ENCODE measurements at places on chromosomes 3 and 15.

DNA sequence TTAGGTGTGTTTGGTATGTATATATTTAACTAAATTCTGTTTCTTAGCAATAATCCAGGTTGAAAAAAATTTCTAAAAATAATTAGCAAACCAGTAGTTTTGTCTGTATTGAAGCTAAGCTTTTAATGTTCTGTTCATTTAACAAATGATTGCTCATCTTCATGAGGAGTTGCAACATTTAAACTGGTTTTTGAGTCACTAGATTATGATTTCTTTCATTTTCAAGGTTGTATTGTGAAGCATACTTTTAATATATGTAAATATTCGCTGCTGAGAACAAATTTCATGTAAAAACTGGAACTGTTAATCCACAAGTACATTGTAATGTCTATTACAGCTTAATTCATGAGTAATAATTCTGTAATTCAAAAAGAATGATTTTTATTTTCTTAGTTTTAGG lies 192.7 kb downstream of the MBNL1 start:
- no peak for DNase-seq

GRCh38 chr15:98121536-98121935 lies 161.0 kb downstream of the ARRDC4 start:
- DNase-seq, result no peak

DNA sequence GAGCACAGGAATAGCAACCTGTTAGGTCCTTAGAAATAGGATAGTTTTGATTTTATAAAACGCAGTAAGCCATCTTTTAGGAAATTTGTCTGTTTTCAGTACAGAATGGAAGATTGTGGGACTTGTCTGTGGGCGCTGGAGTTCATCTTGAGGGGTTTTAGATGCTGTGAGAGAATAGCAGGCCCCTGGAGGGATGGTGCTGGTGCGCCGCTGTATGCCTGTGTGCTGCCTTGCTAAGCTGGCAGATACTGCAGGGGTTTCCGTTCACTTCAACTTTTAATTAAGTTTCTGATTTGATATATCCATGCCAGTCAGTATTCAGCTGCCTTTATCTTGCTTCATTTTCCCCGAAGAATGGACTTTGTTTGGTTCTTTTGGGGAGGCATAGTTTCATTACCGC lies 4.2 kb downstream of the CACNA2D3 start:
- no peak for DNase-seq

DNA sequence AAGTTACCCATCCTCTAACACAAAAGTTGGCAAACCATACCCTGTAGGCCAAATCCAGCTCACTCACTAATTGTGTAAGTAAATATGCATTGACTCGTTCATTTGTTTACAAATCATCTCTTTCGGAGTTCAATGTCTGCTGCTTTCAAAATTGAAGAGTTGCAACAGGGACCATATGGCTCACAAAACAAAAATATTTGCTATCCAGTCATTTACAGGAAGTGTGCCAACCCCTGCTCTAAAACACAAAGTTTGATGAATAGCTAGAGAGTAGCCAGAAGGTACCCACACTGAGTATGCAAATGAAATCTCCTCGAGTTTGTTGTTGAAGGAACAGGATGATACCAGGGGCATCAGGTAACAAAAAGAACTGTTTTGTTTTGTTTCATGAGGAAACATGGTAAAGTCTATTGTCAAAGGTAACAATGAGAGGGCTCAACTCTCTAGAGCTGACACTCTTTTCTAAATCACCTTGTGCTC lies 236.2 kb upstream of the THBS1 start:
- DNase-seq, result no peak

DNA sequence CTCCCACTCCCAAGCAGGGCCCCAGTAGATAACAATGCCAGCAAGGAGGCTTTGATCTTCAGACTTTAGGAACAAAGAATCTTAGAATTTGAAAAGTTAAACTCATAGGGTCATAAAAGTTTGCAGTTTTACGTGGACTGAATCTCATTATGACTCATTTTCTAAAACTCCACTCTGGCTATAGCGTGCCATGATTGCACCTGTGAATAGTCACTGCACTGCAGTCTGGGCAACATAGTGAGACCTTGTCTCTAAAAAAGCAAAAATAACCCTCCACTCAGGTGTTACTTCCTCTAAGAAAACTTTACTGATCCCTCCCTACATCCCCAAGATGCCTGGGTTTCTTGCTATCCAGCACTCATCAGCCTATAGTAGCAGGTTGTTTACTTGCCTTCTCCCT lies 104.5 kb downstream of the IL20RB start:
- no peak for DNase-seq

DNA sequence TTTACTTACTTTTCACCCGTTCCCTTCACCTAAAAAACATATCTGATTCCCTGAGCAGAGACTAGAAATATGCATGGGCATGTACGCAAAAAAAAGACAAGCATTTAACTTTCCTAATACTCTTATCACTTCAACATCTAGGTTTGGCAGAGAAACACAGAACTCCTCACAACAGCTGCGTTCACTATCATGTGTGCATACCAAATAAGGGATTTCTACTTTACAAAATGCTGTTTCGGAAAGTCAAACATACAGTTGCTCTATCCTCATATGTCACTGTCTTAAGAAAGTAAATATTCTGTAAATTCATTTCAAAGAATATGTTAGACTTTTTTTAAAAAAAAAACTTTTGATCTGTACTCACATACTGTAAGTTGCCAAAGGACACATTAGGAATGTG lies 65.1 kb upstream of the CBLB start:
- DNase-seq, result no peak

- no peak for DNase-seq
Observed at GRCh38 chr15:64193971-64194370, 31.1 kb upstream of the PPIB start.

DNA sequence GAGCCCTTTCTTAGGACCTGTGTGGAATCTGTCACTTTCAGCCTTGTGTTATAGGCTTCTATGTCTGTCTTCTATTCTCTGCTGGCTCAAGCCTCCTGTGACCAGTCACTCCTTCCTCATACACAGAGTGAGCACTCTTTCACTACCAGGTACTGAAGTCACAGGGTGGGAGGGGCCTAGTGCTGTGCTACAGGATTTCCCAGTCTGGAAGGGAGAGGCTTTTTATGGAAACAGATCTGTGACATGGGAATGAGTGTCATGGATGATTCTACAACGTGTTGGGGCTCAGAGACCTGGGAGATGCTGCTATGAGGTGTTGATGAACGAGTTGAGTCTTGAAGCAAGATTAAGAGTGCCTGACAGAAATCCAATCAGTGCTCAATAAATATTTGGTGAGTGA lies 100.5 kb downstream of the PDCD6IP start:
- no peak for DNase-seq

- DNase-seq, result no peak
Observed at GRCh38 chr3:42497009-42497731, 5.3 kb upstream of the VIPR1 start.

- no peak for DNase-seq
Observed at GRCh38 chr3:27721717-27722564, at the start of gene EOMES. Gene EOMES, minus strand, starts transcription at chr3:27722323. Its CDS starts 29 bp downstream, at chr3:27722294.

DNA sequence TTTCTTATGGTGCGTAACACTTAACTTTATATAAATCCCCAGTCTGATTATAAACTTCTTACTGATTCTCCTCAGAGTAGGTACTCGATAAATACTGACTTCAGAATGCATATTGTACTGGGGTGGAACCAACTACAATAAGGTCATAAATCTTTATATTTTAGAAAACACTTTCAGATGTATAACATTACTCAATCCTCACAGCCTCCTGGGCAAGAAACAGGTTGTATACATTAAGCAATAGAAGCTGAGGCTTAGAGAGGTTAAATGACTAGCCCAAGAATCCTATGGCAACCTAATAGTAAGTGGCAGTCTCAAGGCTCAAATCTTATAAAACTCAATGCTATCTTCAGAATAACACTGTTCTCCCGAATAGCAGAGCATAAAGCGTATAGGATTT lies 9.1 kb downstream of the VPS13C start:
- DNase-seq, result no peak

DNA sequence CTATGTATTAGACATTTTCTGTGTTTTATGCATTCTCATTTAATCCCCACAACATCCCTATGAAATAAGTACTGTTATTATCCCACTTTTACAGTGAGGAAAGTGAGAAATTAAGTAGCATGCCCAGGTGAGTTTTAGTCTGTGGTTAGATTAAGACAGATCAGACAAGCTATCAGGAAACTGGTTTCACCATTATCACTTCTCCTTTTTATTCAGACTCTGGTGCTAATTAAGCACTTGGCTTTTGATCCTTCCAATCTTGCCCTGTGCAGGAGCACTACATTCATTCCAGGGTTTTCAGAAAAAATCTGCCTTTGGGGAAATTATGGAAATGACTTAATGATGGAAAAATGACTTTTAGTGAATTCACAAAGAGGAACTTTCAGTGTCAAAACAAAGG lies 115.2 kb downstream of the TMEM108 start:
- DNase-seq, result no peak

DNA sequence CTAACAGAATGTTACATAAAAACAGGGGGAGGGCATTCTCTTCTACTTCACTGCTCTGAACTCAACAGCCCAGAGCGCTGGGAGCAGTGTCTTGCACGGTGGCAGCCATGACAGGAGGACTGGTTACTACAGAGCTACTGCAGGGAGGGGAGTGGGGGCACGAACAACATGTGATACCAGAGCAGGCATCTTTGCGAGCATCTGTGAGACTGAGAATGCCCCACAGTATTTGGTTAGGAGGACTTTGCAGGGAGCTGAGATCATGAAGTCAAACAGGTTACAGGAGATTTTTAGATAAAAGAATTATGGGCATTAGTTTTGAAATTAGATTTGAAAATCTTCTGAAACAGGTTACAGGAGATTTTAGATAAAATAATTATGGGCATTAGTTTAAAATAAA lies 58.8 kb upstream of the GOLGA8B start:
- no peak for DNase-seq

DNA sequence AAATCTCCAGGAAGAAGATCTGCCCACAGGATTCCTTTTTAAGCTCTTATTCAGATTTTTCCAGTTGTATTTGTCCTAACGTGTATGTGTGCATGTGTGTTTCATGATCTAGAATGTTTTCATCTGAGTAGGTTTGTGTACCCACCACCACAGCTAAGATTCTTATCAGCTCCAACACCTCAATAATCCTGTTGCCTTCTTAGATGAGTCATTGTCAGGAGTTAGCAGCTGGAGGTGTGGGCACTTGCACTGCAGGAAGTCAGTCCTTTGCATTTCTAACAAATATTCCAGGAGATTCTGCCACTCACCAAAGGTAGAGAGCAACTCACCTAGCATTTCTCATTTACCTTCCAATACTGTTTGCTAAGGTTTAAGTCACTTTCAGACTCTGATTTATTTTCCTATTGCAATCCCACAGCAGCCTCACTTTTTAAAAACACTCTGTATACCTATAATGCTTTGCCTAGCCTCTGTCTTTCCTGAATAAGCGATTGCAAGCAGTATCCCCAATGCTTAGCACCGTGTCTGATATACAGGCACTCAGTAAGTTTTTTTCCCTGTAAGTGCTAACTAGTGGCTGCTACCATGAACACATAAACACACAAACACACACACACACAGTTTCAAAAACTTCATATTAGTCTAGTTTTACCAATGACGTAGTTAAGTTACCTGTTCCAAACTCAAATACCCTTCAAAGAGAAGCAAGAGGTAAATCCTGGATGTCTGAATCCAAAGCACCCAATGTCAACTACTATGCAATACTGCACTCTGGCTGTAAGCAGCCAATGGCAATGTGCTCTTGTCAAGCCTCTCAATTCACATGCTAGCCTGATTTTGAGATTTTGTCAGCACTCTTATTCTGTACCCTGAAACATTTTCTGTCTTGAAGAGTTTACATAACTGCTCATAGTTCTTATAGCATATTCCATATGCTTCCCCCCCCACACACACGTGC lies 713.5 kb upstream of the LMCD1 start:
- DNase-seq, result no peak

GRCh38 chr3:63656786-63657185 lies 4.3 kb downstream of the SNTN start:
- no peak for DNase-seq

GRCh38 chr3:65827076-65827475 lies 211.6 kb downstream of the MAGI1 start:
- no peak for DNase-seq

DNA sequence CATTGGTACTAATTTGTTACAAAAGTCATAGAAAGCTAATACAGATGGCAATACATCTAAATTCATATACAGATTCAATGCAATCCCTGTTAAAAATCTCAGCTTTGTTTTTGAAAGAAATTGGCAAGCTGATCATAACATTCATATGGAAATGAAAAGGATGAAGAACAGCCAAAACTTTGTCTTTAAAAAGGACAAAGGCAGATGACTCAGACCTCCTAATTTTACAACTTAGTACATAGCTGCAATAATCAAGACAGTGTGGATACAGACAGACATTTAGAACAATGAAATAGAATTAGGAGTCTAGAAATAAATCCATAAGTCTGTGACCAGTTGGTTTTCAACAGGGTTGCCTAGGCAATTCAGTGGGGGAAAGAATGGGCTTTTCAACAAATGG lies 63.3 kb downstream of the AQP9 start:
- no peak for DNase-seq

DNA sequence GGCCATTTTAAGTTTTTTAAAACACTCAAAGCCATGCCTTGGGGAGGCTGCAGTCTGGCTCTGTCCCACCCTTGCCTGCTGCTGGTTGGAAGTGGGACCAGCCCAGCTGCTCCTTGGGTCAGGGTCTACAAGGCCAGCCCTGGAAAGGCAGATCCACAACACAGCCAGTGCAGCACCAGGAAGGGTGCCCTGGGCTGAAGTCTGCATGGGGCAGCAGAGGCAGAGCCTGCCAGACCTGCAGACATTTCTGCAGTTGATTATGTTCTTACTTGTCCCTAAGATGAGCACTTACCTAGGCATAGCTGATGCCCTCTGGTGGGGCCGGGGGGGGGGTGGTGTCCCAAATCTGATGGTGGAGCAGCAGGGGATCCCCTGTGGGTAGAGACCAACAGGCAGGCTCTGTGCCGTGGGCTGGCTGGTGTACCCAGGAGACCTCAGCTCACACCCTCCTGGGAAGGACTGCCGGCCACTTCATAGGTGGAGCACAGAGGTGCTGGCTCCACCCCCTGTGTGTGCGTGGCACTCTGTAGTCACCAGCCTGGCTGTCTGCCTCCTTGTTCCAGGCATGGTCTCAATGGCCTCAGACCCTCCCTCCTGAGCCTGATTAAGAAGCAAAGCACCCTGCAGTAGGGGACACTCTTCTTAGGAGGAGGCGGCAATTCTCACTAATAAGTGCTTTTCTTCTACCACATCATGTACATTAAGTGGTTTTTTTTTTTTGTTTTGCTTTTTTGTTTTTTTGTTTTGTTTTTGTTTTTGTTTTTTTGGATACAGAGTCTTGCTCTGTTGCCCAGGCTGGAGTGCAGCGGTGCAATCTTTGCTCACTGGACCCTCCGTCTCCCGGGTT lies 97.4 kb upstream of the KLF13 start:
- DNase-seq, result no peak

- DNase-seq, result no peak
Observed at GRCh38 chr15:39597751-39598185, 16.9 kb downstream of the THBS1 start.

Measured in stimulated activated CD8-positive, alpha-beta memory T cell treated with anti-CD3 and anti-CD28 coated beads, Interleukin-4, amount 100 ng/mL, for 4 hours (primary cell).